ENCODE measurements at places on chromosomes 5 and 9. TPM values are rescaled to one million over a fixed set of nuclear protein-coding genes. Genes with fewer than 3 reads are reported as not detected.

Gene SPZ1
- polyA plus RNA-seq = not detected

Gene ADGRD2
- polyA plus RNA-seq = not detected

Gene GRM6
- not detected for polyA plus RNA-seq

DNA sequence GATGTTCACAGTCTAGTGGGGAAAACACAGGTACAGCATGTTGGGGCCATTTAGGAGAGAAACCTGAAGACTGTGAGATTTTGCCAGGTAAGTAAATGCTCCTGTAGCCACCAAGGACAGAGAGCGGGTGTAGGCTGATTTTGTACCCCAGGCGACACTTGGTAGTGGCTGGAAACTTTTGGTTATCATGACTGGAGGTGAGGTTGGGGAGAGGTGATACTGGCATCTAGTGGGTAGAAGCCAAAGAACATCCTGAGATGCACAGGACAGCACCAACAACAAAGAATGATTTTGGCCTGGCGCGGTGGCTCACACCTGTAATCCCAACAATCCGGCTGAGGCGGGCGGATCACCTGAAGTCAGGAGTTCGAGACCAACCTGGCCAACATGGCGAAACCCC, 38.8 kb upstream of the PWWP2A start:
- no peak for DNase-seq

GRCh38 chr9:77218612-77219011, 41.3 kb downstream of the VPS13A start:
- DNase-seq = no peak

Gene BTNL3
- polyA plus RNA-seq = 1.8 TPM

Gene ETF1
- polyA plus RNA-seq = 67.2 TPM

Gene PHAX
- polyA plus RNA-seq = 15.8 TPM

- peak; percentile 70 for DNase-seq
Measured at GRCh38 chr5:74073257-74073656, 447.3 kb downstream of the ARHGEF28 start.

GRCh38 chr5:34923694-34924461, 5.5 kb upstream of the DNAJC21 start:
- DNase-seq = no peak

Gene UHRF2
- polyA plus RNA-seq = 17.3 TPM
